ENCODE measurements at places on chromosomes 3 and 15.

DNA sequence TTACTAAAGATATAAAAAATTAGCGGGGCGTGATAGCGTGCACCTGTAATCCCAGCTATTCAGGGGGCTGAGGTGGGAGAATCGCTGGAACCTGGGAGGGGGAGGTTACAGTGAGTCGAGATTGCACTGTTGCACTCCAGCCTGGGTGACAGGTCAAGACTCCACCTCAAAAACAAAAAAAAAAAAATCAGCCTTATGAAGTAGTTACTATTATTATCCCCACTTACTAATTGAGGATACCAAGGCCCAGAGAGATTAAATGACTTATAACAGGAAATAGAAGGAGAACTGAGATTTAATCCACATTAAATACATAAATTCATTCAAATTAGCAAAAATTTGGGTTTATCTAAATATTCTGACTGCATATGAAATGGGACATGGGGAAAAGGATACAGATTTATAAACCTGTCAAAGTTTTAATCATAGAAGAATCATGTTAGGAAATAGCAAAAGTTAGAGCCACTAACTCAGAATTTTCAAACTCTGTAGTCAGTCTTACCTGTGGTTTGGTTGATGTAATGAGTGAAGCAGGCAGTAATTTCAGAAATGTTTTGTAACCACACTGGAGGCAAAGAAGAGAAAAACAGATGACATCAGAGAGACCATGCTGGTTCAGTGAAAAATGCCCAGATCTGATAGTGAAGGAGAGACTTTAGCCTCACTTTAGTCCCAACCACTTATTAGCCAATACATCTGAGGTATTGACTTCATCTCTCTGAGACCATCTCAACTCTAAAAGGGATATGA is 25.0 kb upstream of the ACAP2 start:
- no peak for DNase-seq

DNA sequence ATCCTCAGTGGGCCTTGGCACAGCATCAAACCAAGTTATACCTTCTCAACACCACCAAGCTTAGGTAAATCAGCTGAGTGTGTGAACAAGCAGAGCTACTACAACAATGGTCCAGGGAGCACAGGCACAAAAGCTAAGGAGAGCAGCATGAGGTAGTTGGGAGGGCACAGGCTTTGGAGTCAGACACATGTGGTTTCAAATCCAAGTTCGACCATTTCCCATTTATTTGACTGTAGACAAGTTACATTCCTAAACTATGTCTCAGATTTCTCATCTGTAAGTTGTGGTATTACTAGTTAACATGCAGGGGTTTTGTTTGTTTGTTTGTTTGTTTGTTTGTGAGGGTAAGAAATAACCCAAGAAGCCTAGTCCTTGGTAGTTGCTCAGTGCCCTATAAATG is 46.9 kb downstream of the MLH1 start:
- no peak for DNase-seq

DNA sequence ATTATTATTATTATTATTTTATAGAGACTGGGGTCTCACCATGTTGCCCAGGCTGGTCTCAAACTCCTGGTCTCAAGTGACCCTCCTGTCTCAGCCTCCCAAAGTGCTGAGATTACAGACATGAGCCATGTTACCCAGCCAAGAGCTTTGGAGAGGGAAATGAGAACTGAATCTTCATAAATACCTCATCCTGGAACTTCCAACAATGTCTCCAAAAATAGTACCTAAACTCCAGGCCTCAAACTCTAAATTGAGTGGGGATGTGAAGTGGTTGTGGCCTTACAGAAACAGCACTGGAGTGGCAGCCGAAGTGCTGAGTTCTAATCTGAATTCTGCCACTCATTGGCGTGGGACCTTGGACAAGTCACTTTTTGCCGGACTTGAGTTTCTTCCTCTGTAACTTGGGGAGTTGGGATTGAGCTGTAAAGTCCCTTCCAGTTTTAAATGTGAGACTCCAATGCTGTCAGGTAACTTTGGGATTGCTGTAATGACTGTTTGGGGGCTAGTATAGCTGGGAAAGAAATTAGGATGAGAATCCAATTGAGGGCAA is 10.0 kb upstream of the SRP14 start:
- no peak for DNase-seq

GRCh38 chr15:38687775-38688495 is 123.3 kb upstream of the RASGRP1 start:
- no peak for DNase-seq

GRCh38 chr3:32969656-32970055 is 18.2 kb downstream of the CCR4 start:
- DNase-seq, result no peak

DNA sequence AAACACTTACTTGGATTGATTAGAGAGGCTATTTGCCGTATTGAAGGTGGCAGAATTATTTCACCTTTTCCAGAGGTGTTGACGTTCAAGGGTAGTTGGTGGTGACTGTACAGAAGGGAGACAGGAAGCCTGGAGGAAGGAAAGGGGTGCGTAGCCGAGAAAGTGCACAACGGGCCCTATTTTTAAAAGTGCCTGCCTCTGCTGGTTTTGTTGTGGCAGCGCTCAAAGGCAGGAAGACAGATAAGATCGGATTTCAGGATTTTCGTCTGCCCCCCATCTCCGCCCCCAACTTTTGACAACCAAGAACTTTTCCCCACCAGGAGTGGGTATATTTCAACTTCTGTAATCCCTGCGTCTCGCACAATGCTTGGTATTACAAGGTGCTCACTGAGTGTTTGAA is 38.5 kb downstream of the SMAD3 start:
- DNase-seq, result no peak

GRCh38 chr3:113712129-113712528 is 15.7 kb upstream of the USF3 start:
- DNase-seq, result no peak

- DNase-seq, result no peak
Observed at GRCh38 chr3:147380387-147380951, 25.9 kb downstream of the ZIC4 start.

DNA sequence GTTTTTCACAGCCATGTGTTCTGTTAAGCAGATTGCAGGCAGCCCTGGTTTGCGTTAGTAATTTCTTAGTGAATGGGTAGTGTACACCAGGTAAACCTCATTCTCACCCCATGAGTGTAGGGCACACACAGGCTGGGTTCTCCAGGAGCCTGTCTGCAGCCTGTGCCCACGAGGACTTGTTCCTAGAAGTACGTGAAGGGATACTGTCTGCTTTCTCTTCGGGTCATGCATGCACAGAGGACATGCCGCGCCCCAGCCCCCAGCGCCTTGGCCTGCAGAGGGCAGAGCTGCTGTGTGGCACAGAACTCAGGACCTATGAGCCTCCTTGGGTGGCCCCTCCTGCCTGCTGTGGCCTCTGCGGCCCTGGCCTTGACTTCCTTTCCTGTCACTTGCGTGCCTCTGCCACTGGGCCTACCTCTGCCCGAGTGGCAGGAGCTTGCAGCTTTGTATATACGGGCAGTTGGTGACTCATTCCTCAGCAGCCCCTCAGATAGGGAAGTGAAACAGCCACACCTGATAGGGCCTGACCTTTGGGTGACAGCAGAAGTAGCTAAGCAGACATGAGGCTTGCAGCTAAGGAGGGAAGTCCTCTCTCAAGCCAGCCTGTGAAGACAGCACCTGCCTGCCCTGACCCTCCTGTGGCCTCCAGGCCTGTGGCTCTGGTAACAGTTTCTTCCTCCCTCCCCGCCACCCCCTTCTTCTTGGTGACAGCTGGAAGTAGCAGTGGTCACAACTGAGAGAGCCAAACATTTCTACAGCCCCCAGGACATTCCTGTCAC is 19.5 kb downstream of the PPCDC start:
- DNase-seq, result peak; percentile 64
